ENCODE measurements at places on chromosomes 1 and 21. TPM values are rescaled to one million over a fixed set of nuclear protein-coding genes. Genes with fewer than 3 reads are reported as not detected.

- H3K36me3 ChIP-seq: peaks cover 3% of the 10 kb centered on the region
- peaks cover 14% of the 10 kb centered on the region for H3K27me3 ChIP-seq
- no peaks in the 10 kb centered on the region for H3K4me1 ChIP-seq
- no peak overlapping the region for H3K4me3 ChIP-seq
Observed at GRCh38 chr1:43238085-43238484, 31.7 kb upstream of the TMEM125 start.

DNA sequence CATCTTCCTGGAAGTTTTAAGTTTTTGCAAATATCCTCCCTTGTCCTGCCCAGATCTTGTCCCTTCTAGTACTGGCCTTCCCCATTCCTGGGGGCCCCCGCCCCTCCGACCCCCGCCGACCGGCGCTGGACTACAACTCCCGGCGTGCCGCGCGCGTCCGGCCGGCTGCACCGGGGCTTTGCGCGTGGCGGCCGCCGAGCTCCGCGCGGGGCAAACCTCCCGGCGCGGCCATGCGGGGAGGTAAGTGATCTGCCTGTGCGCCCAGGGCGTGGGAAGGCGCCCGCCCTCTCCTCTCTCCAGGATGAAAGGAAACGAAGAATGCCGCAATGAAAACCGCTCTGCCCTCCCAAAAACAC lies 3.2 kb upstream of the SAMD13 start:
- peaks cover 41% of the 10 kb centered on the region for H3K4me1 ChIP-seq
- no peaks in the 10 kb centered on the region for H3K27me3 ChIP-seq
- H3K27ac ChIP-seq: peak overlapping the region; percentile 85
- no peaks in the 10 kb centered on the region for H3K36me3 ChIP-seq
- H3K4me3 ChIP-seq: peak overlapping the region; percentile 92

GRCh38 chr1:160486453-160486852 lies 36.6 kb downstream of the SLAMF6 start:
- H3K4me1 ChIP-seq: peaks cover 73% of the 10 kb centered on the region
- H3K36me3 ChIP-seq: peaks cover 30% of the 10 kb centered on the region
- H3K4me3 ChIP-seq: no peak overlapping the region

DNA sequence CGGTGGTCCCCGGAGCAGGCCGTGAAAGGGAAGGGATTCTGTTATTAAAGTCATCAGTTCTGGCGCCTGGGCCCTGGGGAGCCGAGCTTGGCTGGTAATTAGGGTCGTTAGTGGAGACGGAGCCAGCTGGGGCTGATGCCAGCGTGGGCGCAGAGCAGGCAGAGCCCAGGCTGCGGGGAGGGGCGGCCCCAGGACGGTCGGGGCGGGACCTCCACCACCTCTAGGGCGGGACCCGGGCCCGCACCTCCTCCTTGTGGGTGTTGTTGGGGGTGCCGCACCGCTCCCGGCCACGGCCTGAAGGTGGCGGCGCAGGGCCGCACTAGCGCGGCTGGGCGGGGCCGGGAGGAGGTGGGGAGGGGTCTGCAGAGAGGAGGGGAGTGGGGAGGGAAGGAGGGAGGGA lies 470.6 kb downstream of the PTPRU start:
- peaks cover 32% of the 10 kb centered on the region for H3K27me3 ChIP-seq
- H3K36me3 ChIP-seq: no peaks in the 10 kb centered on the region
- H3K4me1 ChIP-seq: peaks cover 11% of the 10 kb centered on the region
- DNase-seq: no peak

- H3K4me1 ChIP-seq: no peaks in the 10 kb centered on the region
- no peak overlapping the region for H3K4me3 ChIP-seq
- peaks cover 12% of the 10 kb centered on the region for H3K27me3 ChIP-seq
Observed at GRCh38 chr21:32207406-32207716, 71.5 kb downstream of the MIS18A start.

DNA sequence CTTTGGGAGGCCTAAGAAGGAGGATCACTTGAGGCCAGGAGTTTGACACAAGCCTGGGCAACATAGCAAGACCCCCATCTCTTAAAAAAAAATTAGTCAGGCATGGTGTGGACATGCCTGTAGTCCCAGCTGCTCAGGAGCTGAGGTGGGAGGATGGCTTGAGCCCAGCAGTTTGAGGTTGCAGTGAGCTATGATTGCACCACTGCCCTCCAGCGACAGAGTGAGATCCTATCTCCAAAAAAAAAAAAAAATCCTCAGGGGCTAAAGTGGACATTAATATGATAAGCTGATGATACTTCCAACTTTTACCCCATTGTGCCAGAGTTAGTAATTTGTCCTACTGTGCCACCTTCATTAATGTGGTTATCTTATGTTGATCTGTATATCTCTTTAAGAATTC lies 327.8 kb upstream of the FMN2 start:
- DNase-seq: no peak
- no peaks in the 10 kb centered on the region for H3K36me3 ChIP-seq
- H3K4me1 ChIP-seq: no peaks in the 10 kb centered on the region
- H3K27me3 ChIP-seq: no peaks in the 10 kb centered on the region

- H3K4me1 ChIP-seq: peaks cover 46% of the 10 kb centered on the region
- no peak for DNase-seq
- no peak overlapping the region for H3K4me3 ChIP-seq
Observed at GRCh38 chr1:158251163-158251562, 3.1 kb upstream of the CD1A start.

Gene LY9
- 150 TPM for total RNA-seq

Gene MCOLN2
- 3.7 TPM for total RNA-seq
